Stimulated activated CD4-positive, alpha-beta T cell treated with anti-CD3 and anti-CD28 coated beads, Interleukin-2, amount 100 ng/mL, for 4 hours (primary cell): ENCODE measurements at places on chromosomes 1 and 21.

DNA sequence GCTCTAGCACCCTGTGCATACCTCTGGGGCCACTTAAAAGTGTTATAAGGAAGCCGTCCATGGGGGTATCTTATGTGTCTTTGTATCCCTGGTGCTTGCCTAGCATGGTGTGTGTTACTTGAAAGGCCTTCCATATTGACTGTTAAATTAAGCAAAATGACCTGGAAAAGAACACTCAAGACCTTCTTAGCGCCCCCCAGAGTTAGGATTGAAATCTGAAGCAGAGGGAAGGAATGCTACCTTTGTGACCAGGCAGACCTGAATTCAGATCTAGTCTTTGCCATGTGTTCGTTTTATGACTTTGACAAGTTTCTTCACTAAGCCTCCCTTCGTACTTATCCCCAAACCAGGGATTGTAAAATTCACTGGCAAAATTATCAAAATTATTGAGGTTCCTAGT is 59.9 kb downstream of the SLC22A15 start:
- no peak for DNase-seq

- DNase-seq = no peak
Observed at GRCh38 chr1:39282537-39283216, 78.2 kb downstream of the MACF1 start.

DNA sequence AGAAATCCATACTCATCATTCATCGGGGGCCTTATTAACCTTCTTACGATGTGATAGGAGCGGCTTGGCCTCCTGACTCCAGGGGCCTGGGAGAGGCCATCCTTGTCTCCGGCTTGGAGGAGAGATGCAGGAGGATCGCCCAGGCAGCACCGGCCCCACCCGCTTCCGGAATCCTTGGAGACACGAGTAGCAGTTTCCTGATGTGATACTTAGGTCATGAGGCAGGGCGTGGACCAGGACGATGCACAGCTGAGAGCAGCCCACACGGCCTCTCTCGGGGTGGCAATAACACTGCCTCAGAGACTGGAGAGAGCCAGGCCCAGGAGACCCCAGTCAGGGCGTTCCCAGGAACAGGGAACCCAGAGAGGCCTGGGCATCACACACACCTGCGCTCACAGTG is 163.6 kb upstream of the ARHGEF16 start:
- no peak for DNase-seq

DNA sequence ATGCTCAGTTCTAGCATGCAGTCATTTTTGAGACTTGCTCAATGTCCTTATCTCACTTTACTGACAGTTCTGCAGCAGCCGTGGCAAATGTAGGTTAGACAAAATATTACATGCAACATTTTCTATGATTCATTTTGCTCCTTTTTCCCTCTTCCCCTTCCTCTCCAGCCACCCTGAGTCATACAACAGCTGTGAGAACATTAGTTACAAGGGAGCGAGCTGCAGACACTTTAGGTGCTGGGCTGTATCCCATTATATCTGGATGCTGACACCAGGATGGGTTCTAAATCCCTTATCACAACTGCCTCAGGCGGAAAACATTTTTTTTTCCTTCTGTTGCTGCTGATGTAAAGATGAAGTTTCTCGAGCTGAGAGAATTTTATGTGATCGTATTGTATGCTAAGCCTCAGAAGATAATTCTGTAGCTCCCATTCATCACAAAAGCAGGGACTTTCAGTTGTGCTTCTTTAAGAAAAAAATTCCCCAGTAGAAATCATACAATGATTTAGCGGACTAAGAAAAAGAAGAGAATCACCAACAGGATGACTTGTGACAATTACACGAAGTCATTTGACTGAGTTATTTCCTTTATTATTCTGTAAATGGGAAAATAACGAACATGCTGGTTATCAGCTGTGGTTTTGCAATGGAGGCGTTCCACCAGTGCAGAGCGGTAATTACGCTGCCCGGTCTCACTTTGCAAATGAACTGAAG is 345.0 kb downstream of the DISC1 start:
- no peak for DNase-seq

DNA sequence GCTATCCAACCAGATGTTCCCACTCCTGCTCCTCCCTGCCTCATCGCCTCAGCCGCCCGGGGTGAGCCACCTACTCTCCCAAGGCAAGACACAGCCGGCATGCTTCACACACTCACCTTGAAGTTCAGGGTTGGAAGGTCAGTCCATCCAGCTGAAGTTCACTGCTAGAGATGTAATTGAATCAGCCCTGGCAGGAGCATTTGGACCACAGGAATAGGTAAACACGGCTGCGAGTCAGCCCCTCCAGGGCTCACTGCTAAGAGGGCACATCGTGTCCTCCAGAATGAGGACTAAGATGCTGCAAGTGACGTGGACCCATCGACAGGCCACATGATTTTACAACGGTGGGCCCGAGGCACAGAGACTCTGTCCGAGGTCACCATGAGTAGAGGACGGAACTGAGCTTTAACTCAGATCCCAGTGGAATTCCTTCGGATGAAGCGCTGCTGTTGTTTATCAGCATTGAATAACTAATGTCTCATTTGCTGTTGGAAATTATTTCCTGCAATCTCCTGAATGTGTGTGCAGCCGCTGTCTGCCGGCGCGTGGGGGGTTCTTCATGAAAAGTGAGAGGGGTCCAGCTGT is 41.9 kb downstream of the RSPH1 start:
- DNase-seq = no peak

DNA sequence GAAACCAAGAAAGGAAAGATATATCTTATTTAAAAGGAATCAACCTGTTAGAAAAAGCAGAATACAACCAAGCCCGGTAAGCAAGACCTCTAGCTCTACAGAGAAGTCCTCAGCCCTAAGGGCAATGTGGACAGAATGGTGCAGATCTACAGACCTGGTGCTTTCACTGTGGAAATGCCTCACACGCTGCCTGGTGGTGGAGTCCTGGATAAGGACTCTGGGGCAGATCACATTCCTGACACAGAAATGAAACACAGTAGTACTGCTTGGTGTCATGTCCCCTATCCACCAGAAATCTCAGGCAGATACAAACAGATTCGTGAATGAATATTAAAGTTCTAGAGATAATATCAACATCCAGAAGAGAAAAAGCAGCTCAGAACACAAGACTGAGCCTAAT is 6.8 kb downstream of the CNN3 start:
- no peak for DNase-seq

DNA sequence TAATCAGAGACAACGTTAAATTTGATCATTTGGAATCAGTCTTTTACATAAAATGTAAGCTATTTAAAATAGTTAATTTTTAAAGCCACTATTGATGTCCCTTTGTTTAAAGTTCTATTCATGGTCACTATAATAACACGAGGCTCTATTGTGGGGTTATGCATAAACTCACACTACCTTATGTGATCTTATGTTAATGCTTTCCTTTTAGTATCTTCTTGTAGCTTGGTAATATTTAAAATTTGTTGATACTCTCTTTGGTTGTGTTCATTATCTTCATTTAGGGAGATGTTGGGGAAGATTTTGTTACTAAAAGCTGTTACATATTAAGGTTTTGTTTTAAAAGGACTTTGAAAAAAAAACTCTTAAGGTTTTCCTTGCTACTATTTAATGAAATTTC is 1.2 kb downstream of the B3GALT2 start:
- no peak for DNase-seq

DNA sequence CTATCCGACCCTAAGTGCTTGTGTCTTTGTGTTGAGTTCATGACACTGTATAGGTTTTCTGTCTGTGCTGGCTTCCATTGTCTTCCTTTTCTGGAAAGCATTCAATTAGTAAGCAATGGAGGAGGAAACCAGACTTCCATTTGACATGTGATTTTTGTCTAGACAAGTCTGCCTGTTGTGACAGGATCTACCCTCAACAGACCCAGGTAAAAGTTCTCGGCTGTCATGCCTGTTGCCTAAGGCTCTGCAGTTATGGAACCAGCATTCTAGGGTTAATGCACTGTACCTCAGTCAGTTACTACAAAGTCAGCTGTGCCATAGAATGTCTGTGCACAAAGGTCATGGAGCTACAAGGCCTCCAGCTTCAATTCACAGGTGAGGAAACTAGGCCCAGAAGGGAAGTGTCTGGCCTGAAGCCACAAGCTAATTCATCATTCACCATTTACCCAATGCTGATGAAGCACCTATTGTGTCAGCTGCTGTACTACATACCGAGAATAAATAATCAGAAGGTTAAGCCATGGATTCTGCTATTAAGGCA is 72.3 kb downstream of the PLPP3 start:
- no peak for DNase-seq

DNA sequence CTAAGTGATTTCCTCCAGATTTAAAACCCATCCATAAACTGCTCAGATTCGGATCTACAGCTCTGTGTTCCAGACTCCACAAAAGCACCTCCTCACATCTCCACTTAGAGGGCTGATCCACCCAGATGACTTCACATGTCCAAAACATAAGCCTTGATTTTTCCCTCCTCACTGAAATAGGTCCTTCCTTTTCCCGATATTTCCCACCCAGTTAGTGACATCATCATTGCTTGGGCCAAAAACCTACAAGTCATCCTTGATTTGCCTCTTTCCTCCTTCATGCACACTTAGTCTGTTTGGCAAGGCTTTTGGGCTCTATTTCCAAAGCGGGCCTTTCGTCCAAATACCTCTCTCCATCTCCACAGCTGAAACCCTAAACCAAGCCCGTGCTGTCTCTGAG is 32.3 kb downstream of the CCDC185 start:
- DNase-seq = no peak

GRCh38 chr1:119910618-119911017 is 14.3 kb upstream of the ADAM30 start:
- no peak for DNase-seq

- no peak for DNase-seq
Observed at GRCh38 chr1:214360525-214361164, 79.7 kb downstream of the SMYD2 start.

GRCh38 chr1:85502625-85503083 is 37.7 kb upstream of the DDAH1 start:
- no peak for DNase-seq

- no peak for DNase-seq
Observed at GRCh38 chr1:59552007-59552406, 255.1 kb downstream of the FGGY start.

- no peak for DNase-seq
Observed at GRCh38 chr1:64363111-64363510, 106.8 kb upstream of the CACHD1 start.

GRCh38 chr1:178541829-178542553 is 29.1 kb downstream of the TEX35 start:
- DNase-seq = no peak

- no peak for DNase-seq
Observed at GRCh38 chr1:164726235-164726634, 167.3 kb downstream of the PBX1 start.

GRCh38 chr1:61253912-61254633 is 171.7 kb downstream of the NFIA start:
- no peak for DNase-seq

- no peak for DNase-seq
Observed at GRCh38 chr1:64960731-64961130, 5.6 kb downstream of the JAK1 start.

DNA sequence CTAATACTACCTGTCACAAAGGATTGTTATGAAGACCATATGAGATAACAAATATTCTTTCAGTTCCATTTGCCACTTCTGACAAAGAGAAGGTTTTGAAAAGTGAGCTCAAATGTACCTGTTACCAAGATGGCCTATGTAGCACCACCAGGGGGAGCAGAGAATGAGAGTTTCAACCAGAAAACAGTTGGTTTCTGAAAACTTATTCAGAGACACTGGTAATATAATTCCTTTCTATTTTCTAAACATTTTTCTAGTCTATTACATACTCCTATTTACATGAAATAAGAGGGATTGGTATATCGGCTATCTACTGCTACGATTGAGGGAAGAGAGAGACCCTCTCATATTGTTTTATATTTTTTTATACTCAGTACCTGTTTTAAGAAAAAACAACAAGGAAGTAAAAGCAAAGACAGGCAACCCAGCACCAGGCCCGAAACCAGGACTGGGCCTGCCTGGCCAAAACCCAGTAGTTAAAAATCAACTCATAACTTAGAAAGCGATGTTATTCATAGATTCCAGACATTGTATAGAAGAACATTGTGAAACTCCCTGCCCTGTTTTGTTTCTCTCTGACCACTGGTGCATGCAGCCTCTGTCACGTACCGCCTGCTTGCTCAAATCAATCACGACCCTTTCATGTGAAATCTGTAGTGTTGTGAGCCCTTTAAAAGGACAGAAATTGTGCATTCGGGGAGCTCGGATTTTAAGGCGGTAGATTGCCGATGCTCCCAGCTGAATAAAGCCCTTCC is 48.3 kb downstream of the IL23R start:
- DNase-seq = peak; percentile 39

DNA sequence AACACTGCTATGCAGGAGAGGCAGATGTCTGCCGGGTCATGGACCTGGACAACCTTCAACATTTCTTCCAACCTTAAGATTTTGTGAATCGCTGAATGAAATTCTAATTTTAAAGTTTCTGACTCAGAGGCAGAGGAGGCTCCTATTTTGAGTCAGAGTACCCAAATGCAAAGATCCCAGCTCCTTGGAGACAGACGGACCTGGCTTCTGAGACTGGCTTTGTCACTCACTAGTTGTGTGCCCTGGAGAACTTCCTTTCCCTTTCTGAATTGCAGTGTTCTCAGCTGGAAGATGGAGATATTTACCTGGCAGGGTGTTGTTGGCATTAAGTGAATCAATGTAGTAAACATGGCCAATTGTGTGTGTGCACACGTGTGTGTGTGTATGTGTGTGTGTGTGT is 51.9 kb downstream of the IER5 start:
- no peak for DNase-seq

DNA sequence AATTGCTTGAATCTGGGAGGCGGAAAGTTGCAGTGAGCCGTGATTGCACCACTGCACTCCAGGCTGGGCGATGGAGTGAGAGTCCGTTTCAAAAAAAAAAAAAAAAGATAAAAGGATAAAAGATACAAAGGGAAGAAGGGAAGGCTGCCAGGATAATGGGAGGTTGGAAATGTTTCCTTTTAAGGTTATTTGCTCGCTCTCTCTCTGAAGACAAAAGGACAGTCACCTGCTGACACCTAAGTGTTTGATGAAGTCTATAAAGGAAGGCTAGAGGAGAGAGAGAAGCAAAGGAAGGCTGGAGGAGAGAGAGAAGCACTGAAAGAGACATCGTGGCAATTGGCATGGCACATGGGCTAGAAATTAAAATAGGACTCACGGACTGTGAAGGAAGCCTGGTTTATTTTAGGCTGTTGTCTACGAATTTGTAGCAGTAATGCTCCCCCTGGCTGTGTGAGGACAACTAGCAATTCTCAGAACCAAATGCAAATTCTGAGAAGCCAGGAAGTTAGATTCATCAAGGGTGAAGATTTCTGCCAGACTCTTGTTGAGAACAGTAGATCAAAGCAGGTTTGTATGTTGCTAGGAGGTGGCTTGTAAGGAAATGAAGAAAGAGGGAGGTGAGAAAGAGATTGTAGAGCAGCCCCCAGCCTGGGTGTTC is 154.2 kb downstream of the ZP4 start:
- DNase-seq = no peak

- DNase-seq = peak; percentile 66
Observed at GRCh38 chr1:156583821-156584622, 4.5 kb downstream of the TTC24 start.

- no peak for DNase-seq
Observed at GRCh38 chr1:23751050-23751814, 8.0 kb downstream of the ELOA start.

- DNase-seq = no peak
Observed at GRCh38 chr1:29907596-29907995, 671.3 kb downstream of the PTPRU start.
